Inflammatory macrophage treated with lipopolysaccharide for 4 hours (primary cell): ENCODE measurements at places on chromosomes 7 and 10.
A peak's percentile ranks its signal among the peaks of the same experiment; 100 is the strongest.

DNA sequence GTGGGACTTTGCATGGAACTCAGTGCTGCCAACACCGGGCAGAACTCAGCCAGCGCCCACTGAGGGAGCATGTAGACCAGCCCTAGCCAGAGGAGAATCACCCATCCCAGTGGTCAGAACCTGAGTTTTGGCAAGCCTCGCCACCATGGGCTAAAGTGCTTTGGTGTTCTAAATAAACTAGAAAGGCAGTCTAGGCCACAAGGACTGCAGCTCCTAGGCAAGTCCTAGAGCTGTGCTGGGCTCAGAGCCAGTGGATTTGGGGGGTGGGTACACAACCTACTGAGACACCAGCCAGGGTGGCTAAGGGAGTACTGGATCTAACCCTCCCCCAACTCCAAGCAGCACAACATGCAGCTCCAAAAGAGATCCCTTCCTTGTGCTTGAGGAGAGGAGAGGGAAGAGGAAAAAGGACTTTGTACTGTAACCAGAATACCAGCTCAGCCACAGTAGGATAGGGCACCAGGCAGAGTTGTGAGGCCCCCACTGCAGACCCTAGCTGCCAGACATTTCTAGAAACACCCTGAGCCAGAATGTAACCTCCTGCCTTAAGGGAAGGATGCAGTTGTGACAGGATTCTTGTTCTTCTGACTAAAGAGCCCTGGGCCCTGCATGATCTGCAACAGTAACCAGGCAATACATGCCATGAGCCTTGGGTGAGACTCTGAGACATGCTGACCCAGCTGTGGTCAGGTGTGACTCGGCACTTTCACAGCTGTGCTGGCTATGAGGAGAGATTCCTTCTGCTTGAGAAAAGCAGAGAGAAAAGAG is 24.4 kb downstream of the GSDME start:
- no peak for DNase-seq

DNA sequence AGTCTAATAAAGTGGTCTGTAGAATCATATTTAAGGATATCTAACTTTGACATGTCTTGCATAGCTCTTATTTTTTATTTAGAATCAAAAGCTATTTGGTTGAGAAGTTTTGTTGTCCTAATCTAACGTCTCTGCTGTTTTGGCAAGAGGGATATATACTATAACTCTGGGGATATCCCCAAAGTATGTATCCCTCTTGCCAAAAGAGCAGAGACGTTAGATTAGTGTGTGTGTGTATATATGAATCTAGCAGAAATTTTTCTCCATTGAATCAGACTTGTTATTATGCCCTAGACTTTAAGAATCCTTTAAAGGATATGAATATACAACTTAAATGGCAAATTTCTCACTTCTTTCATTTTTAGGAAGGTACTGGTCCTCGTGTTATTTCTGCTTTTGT is 9.6 kb downstream of the SMC3 start:
- no peak for DNase-seq

DNA sequence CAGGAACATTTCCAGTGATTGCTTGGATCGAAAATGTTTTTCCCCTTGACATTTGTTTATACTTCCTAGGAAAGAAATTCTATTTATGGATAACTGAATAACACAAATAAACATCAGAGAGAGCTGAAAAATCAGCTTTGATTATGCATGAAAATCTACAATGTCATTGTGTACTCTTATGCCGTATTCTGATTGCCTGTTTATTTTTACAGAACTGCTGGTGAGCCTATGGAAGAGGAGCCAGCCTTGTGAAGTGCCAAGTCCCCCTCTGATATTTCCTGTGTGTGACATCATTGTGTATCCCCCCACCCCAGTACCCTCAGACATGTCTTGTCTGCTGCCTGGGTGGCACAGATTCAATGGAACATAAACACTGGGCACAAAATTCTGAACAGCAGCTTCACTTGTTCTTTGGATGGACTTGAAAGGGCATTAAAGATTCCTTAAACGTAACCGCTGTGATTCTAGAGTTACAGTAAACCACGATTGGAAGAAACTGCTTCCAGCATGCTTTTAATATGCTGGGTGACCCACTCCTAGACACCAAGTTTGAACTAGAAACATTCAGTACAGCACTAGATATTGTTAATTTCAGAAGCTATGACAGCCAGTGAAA is 121.5 kb downstream of the TWIST1 start:
- no peak for DNase-seq

GRCh38 chr7:74479961-74480829 is 26.5 kb downstream of the GTF2IRD1 start:
- DNase-seq: peak; percentile 83

GRCh38 chr10:121734589-121735045 is 136.4 kb upstream of the FGFR2 start:
- peak; percentile 15 for DNase-seq

DNA sequence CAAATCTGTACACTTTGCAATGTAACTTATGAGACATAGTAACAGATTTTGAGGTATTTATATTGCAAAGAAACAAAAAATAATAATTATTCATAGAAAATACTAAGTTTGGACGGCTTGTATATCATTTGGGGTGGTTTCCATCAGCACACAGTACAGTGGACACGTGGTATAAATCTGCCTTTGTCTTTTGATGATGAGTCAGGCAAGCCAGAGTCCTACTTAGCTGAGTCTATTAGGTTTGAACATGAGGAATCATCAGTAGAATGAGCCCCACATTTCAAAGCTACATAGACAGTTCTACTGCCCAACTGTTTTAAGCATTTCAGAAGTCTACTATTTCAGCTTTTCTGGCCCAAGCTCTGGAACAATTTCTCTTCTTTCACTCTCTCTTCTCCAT is 803.2 kb downstream of the PHTF2 start:
- DNase-seq: no peak

DNA sequence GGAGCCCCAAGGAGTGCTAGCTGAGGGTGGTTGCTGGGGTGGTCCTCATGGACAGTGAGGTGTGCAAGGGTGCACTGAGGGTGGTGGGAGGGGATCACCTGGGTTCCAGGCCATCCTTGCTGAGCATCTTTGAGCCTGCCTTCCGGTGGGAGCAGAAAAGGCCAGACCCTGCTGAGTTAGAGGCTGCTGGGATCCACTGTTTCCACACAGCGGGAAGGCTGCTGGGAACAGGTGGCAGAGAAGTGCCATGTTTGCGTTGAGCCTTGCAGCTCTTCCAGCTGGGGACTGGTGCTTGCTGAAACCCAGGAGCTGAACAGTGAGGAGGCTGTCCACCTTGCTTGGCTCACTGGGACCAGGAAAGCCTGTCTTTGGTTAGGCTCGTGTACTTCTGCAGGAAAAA is 34.9 kb downstream of the PRF1 start:
- DNase-seq: no peak

- peak; percentile 50 for DNase-seq
Observed at GRCh38 chr10:72337039-72337629, 17.6 kb downstream of the DNAJB12 start.

- peak; percentile 91 for DNase-seq
Observed at GRCh38 chr7:31688372-31688771, 1.4 kb downstream of the PPP1R17 start.

DNA sequence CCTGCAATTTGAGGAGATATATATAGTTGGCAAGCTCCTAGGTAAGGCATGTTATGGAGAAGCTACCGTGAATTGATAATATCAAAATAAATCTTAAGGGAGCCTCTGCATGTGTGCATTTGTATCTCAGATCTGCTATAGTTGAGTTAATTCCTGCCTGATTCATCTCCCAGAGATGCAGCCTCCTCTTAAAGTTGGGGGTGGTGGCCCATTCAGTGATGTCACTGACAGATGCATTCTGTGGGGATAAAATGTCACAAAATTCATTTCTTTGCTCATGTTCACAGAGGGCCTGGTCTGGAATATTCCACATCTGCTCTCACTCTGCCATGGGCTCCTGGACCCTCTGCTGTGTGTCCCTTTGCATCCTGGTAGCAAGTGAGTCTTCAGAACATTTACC is 185.8 kb upstream of the PRSS1 start:
- DNase-seq: no peak

DNA sequence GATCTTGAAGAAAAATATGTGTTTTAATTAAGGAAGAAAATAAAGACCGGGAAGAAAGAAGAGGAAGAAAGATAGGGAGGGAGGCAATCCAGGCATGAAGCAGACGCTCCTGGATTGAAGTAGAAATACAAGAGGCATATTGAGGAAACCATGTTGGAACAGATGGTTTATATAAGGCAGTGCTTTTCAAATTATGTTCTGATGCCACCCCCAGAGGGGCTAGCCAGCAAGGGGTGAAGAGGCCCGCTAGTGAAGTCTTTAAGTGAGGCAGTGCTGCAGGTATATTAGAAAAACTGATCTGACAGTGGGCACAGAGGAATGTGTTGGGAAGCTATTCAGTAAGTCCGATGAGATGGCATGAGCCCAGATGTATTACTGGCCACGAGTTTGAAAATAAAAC is 40.1 kb downstream of the REEP3 start:
- DNase-seq: no peak
